ENCODE measurements at places on chromosomes 4 and X.

GRCh38 chr4:144709793-144710525 lies 64.0 kb downstream of the HHIP start:
- DNase-seq = no peak

DNA sequence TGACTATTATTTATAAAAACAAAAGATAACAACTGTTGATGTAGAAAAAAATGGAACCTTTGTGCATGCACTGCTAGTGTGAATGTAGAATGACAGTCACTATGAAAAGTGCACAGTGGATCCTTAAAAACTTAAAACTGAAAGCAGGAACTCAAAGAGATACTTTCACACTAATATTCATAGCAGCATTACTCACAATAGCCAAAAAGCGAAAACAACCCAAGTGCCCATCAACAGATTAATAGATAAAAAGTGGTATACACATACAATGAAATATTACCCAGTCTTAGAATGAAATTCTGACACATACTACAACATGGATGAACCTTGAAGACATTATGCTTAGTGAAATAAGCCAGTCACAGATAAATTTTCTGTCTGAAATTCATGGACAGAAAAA lies 23.8 kb downstream of the CENPC start:
- DNase-seq = no peak

- no peak for DNase-seq
Measured at GRCh38 chr4:83605744-83606172, 69.8 kb downstream of the GPAT3 start.

- DNase-seq = no peak
Measured at GRCh38 chr4:141731481-141731880, 95.1 kb downstream of the IL15 start.

DNA sequence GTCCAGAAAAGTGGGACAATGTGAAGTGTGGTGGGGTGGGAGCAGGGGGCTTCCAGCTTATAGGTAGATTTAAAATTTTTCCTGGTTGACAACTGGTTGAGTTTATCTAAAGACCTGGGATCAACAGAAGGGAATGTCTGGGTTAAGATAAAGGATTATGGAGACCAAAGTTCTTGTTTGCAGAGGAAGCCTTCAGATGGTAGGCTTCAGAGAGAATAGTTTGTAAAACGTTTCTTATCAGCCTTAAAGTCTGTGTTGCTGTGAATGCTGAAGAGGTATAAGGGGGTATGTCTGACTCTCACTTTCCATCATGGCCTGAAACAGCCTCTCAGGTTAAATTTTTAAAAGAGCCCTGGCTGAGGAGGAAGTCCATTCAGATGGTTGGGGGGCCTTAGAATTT lies 20.5 kb downstream of the MGST2 start:
- no peak for DNase-seq

DNA sequence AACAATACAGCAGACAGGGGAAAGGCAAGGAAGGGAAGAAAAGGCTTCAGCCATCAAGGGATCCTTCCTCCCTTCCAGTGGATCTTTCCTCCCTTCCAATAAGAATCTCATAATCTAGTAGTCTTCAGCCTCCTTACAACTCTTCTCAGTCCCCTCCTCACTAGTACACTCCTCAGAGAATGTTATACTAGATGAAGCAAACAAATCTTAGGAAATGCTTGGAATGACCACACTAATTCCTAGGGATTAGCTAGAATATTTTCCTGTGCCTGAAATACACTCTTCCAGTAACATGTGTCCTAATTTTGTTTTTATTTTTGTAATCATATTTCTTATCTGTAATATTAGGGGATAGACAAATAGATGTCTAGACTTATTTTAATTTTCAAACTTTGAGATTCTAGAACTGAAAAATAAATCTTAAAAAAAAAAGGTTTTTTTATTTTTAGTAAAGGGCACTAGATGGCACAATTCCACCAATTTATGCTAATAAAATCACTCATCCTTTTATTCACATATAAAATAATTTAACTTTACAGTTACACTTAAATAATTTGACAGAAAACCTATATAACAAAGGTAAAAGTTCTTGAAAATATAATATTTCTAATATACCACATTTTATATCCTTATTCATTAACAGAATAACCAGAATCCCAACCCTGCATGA lies 7.0 kb upstream of the STPG2 start:
- no peak for DNase-seq

- DNase-seq = no peak
Measured at GRCh38 chr4:148327683-148328082, 114.5 kb downstream of the NR3C2 start.

GRCh38 chr4:165343353-165344191 lies 16.1 kb downstream of the MSMO1 start:
- no peak for DNase-seq

DNA sequence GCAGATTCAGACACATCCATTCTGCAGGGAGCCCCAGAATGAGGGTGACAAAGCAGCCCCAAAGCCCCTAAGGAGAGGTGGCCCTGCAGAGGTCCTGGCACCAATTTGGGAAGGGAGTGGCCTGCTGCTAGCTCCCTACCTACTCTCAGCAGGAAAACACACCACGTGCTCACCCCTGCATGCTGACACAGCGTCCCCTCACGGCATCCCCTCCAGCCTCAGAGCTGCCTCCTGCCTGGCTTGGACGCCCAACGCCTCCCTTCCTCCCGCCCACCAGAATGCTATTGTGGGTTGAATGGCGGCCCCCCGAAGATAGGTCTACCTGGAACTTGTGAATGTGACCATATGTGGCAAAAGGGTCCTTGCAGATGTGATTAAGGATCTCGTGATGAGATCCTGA lies 28.8 kb downstream of the ZFYVE28 start:
- no peak for DNase-seq

GRCh38 chr4:41528512-41529205 lies 9.3 kb upstream of the LIMCH1 start:
- DNase-seq = no peak

DNA sequence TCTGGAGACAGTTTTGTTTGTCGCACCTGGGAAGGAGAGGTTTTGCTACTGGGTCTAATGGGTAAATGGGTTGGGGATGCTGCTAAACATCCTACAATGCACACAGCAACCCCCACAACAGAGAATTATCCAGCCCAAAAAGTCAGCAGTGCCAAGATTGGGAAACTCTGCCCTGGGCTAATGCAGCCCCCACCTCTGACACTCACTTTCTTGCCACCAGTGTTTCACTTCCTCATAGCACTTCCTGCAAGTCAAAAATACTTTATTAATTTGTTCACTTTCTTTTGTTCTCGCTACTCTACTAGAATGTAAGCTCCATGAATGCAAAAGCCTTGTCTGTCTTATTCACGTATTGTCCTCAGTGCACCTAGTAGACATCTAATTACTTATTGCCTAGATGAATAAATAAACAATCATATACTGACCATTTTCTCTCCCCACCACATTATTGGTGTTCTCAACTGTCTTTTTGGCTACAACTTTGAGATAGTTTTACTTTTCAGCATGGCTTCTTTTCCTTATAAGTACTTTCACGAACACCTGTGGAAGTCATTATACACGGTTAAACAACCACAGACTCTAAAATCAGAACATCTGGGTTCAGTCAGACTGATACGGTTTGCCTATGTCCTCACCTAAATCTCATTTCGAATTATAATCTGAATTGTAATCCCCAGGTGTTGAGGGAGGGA lies 82.0 kb upstream of the PITX2 start:
- no peak for DNase-seq

- DNase-seq = no peak
Measured at GRCh38 chrX:32966821-32967355, 244.5 kb downstream of the DMD start.

DNA sequence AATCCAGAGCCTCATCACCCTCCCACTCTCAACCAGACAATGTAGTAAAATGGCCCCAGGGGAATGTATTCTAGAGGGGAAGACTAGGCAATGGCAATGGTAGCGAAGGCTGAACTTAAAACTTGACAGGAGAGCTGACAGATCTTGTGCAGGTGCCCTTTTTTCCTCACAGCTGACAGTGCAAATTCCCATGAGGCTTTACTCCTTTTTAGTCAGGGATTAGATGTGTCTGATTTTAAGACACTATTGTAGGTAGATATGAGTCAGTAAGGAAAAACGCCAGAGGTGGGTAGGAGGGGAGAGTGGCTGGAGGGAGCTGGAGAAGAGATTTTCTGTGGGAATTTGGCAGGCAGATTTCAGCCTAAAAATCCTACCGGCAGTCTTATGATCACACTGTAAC lies 10.7 kb downstream of the CAPN6 start:
- no peak for DNase-seq

DNA sequence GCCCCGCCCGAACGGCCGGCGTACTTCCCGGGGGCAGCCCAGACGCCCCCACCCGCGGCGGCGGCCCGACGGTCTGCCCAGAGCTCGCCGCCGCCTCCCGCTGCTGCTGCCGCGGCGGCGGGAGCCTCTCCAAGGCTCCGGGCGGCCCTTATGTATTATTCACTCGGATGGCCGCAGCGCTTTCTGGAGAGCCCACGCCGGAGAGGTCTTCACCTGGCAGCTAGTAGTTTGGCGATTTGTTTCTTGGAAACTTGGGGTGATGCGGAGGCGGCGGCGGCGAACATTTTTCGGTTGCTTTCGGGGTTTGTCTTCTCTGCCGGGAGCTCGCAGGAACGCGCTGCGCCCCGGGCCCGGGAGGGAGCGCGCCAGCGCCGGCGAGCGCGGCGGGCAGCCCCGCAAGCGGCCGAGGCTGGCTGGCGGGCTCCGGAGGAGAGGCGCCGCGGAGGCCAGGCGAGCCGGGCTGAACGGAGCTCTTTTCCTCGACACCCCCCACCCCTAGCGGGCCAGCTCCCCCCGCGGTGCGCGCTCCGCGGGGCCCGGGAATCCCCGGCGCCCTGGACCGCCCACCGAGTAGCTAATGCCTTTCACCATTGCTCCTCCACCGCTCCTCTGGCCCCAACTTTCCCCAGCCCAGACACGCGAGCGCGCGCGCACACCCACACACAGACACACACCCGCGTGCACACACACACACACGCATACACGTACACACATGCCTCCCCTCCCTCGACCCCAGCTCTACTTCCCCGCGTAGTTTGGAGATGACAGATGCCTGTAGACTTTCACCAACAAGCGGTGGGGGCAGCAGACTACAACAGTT lies 113.5 kb downstream of the DHX15 start:
- peak; percentile 20 for DNase-seq

DNA sequence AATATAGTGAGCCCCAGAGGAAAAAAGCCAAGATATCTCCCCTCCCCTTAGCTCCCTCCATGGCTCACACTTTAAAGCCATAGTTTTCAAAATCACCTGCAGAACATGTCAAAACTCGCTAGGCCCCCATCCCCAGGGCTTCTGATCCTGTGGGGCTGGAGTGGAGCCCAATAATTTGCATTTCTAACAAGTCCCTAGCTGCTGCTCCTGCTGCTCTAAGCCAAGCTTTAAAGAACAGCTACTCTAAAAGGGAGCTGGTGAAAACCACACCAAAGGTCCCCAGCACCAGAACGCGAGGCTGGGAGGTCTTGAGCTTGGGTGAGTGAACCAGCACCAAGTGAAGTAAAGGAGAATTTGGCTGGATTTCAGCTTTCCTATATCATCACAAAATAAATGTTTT lies 237.1 kb downstream of the ZNF674 start:
- DNase-seq = no peak

DNA sequence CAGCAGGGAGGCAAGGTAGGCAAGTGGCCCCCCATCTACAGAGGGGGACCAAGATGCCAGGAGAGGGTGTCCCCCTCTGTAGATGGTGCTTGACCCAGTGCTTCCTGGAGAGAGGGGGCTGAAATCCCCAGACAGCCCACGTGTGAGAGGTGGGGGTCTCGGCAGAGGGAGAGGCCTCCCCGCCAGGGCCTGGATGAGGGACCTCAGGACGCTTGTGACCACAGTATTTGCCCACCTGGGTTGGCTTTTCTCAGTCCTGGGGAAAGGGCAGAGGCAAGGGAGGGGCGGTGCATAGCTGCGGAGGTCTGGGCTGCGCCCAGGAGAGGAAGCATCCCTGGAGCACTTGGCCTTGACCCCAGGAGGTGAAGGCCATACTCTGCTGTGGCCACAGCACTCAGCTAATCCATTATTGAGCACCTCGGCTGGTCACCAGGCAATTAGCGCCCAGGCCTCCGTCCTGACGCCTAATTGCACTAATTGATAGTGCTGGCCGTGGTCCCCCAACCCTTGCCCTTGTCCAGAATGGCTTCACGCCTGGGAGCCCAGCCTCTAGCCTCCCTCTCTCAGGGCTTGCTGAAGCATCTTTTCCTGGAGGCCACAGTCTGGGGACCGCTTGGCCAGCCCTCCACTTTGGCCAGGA lies 30.7 kb downstream of the HMX1 start:
- no peak for DNase-seq

DNA sequence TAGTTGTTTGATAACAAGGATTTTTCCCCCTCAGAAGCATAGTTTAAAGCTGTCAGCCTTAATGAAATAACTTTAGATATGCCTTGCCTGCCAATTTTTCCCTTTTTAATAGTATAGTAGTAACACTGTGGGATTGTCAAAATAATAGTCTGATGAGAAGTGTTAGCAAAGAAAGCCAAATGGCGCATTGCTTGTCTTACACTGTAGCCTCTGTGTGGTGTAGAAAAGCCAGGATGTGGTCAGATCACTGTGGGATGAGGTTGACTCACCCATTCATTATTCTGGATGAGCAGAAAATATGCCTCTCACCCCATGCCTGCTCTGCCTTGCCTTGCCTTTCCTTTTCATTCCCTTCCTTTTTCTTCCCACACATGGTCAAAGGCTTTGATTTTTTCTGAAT lies 257.8 kb upstream of the NRK start:
- no peak for DNase-seq

- DNase-seq = no peak
Measured at GRCh38 chr4:89514811-89515210, 207.2 kb upstream of the GPRIN3 start.

- DNase-seq = no peak
Measured at GRCh38 chrX:5907207-5907606, 321.5 kb downstream of the NLGN4X start.
